NCI-H69 (cell line): ENCODE measurements at places on chromosomes 11 and 22.
A peak's percentile ranks its signal among the peaks of the same experiment; 100 is the strongest.

DNA sequence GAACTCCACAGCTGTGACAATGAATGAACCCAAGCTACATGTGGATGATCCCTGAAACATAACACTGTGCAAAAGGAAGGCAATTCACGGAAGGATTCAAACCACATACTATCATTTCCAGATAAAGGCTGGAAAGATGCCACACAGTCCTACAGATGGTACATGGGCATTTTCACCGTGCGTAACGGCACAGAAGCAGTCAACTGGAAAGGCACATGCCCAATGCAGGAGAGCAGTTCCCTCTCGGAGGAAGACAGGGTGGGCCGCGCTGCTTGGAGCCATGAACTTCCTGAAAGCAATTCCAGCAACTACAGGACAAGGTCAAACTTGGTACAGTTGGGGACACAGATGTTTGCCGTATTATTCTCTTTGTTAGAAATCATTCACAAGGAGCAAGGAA lies 103.7 kb downstream of the SHANK2 start:
- DNase-seq, result no peak

DNA sequence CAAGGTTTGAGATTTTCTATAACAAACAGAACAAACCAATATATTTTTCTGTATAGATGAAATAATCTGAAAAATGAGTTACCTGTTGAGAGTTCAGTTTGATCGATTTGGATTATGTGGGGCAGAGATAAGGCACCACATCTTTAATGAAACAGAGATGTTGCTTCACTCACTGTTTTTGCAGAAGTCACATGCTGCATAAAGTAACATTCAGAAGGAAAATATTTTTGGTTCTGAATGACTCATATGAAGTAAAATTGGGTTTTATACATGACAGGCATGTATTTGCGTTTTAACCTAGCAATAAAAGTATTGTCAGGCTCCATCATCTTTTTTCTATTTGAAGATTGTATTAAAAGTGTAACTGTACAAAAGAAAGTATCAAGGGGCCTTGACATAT lies 77.8 kb downstream of the BBOX1 start:
- DNase-seq, result no peak

DNA sequence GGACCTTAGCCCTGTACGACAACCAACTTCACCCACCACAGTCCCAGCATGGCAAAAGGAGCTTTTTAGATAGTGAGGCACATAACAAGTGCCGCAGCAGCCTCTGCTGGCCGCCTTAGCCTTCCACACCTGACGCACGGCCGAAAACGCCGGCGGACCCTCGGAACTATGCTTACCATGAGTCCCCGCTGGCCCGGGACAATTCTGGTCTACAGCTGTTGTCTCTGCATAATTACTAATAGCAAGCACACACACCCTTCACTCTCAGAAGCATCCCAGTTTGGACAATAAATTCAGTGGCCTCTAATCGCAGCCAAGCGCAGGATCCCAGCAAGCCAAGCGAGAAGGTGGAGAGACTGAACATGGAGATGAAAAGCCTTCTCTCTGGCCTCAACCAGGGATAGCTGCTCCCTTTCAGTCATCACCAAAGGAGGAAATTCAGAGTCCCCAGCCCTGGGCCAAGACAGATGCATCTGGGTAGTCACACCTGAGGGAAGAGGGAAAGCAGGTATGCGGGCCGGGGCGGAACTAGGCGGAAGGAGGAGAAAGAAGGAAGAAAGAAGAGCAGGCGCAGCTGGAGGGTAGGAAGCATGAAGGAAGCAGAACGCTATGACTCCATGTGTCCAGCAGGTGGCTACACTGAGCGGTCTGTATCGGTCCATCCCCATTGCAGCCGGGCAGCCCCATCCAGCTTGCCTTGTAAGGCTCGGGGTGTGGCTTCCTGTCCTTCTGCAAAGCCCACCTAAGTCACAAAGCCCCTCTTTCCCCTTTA lies 40.3 kb downstream of the BUD13 start:
- DNase-seq, result peak; percentile 83

DNA sequence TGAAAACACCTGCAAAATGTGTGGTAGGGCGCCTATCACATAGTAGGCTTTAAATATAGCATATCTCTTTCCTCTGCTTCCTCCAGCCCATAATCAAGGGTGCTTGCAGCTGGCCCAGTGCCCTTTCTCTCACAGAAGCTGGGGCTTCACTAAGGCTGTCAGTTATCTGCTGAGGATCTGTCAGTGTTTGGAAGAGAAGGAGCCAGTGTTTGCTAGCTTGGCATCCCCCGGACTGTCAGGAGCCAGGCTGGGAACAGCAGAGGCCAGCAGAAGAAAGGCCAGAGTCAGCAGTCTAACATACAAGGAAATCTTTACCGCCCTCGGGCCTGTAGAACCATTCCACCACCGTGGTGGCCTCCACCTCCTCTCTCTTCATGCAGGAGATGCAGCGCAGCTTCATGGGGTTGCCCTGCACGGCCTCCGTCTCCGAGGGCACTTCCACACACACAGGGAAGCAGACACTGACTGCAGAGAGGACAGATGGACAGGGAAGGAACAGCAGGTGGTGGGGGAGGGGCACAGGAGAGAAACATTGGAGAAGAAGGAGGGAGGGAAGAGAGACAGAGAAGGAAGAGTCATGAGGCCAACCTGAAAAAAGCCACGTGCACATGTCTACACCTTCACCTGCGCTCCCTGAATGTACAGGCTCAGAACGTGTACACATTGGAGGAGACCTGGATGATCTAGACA lies 9.0 kb downstream of the SCN3B start:
- DNase-seq, result peak; percentile 28

GRCh38 chr22:22463855-22464540 lies 44.5 kb downstream of the ZNF280B start:
- peak; percentile 76 for DNase-seq

- DNase-seq, result no peak
Observed at GRCh38 chr11:63556404-63557013, 6.7 kb downstream of the PLAAT2 start.

DNA sequence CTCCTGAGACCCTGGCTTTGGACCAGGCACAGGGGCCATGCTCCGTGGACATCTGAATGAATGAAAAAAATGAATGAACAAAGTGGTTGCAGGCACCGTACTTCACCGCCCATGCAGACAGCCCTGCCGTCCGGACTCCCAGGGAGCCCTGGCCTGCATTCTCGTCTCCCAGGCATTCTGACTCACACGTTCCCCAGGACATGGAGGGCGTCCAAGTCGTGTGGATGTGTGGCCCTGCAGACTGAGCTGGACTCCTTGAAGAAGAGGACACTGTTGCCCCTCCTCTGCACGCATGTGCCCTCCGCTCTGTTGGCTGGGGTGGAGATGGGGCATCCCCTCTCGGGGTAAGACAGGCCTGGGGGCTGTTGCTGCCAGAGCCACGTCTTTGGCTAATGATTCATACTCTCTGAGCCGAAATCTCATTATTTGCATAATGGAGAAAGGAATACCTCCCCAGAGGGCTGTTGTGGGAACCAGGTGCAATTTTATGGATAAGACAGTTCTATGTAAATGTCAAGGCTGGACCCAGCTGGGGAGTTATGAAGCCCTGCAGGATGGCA lies 49.7 kb downstream of the RTL6 start:
- peak; percentile 94 for DNase-seq

DNA sequence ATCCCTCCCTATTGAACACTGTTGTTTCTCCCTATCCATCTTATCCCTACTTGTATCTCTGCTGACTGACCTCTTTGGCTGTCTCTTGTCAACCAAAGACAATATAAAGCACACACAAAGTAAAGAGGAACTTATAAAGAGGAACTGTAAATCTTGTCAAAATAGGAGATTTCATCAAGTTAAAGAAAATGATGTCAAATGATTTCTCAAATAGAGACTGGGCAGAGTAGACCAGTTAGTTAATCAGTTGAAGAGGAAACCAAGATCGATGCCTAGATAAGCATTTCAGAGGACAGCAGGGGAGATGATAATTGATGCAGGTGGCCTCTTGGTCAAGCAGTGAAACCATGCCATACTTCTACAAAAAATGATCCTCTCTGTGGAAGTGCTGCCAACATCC lies 22.7 kb downstream of the KCNQ1OT1 start:
- peak; percentile 16 for DNase-seq

DNA sequence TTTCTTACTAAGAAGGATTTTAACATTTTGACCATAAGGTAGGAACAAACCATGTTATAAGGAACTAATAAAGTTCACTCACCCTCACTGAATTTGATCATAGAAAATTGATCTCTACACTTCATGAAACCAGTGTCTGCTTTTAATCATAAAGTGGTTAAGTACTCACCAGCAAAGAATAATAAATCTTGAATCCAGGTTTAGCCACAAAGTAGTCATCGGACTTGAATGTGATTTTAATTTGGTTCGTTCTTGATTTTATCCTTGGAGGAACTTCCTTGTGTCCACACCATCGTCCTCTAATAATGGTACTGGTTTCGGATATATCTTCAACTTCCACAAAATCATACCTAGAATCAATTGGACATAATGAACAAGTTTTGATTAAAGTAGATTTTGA lies 40.5 kb upstream of the DDI1 start:
- DNase-seq, result no peak

- DNase-seq, result no peak
Observed at GRCh38 chr11:131597890-131598289, 227.5 kb downstream of the NTM start.

- no peak for DNase-seq
Observed at GRCh38 chr11:17186932-17187692, 20.7 kb downstream of the PIK3C2A start.

DNA sequence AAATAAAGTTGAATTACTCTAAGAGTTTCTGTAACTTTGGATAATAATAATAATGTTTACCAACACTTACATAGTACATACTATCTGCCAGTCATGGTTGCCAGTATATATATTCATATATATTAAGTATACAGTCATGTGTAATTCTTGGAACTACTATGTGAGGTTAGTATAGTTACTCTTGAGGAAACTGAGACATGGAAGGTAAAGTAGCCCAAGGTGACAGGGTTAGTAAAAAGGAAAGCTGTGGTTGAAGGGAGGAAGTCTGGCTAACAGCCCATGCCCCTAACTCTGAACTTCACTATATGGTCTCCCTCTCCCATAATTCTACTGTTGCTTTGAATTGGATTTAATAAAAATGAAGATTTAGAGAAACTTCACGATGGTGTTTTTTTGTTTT lies 24.9 kb downstream of the FDX1 start:
- no peak for DNase-seq

GRCh38 chr11:8290081-8290810 lies 26.6 kb upstream of the LMO1 start:
- DNase-seq, result peak; percentile 99

DNA sequence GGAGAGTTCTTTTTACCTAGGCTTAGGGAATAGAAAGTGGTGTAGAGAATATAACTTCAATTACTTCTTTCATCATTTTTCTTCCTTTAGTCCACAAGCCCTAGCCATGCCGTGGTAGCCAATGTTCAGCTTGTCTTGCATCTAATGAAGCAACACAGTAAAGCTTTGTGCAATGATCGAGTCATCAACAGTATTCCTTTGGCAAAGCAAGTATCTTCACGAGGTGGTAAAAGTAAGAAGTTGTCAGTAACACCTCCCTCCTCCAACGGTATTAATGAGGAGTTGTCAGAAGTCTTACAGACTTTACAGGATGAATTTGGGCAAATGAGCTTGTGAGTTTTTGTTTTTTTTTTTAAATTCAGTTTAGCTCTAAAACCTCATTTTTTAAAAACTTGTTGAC lies 37.4 kb downstream of the CEP57 start:
- DNase-seq, result no peak

GRCh38 chr22:22787151-22787550 lies 100.5 kb upstream of the IGLL5 start:
- DNase-seq, result no peak

DNA sequence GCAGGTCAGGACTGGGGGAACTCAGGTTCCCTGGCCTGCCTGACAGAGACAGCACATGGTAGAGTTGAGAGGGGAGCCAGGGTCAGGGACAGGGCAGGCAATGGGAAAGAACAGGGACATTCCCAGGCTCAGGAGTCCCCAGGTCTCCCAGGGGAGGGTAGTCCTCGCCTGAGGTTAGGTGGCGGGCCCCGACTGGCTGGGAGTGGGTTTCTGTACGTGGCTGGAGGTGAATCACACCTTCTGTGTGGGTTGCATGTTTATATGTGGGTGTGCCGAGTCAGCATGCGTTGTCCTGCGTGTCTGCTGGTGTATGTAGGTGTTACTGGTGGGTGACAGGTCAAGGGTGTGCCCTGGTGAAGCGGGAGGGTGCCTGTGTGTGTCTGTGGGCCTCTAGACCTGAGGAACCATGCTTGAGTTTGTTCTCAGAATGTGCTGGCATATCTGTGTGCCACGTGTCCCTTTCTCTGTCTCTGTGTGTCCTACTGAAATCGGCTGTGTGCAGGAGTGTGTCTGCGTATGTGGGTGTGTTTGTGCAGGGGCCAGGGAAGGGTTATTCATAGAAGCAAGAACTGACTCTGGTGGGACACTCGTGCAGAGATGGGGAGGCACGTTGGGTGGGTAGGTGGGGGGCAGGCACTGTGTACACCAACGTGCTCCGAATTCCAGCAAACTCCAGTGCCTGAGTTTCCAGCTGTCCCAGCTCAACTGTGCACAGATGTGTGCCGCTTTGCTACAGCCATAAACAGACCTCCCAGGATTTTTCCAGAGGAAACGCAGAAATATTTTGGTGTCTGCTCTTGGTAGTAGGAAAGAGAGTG lies 23.8 kb upstream of the OAF start:
- peak; percentile 32 for DNase-seq

GRCh38 chr11:24723231-24723630 lies 226.4 kb downstream of the LUZP2 start:
- DNase-seq, result no peak

DNA sequence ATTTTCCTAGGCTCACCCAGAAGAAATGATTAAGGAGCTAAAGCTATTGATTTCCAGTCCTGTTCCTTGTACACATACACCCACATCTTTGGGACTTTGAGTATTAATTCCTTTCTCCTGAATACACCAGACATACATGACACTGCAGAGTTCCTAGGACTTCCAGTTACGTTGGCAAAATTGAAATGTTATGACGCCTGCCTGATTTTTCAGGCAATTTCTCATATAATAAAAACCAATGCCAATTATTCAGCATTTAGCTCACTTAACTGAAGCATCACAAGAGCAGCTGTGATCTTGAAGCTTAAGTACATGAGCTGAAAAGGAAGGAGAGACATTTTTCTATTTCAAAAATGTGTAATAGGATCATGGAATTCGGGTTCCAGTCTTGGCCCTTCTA lies 4.5 kb downstream of the CLMP start:
- no peak for DNase-seq

GRCh38 chr11:95098826-95099225 lies 9.2 kb downstream of the ENDOD1 start:
- DNase-seq, result no peak

DNA sequence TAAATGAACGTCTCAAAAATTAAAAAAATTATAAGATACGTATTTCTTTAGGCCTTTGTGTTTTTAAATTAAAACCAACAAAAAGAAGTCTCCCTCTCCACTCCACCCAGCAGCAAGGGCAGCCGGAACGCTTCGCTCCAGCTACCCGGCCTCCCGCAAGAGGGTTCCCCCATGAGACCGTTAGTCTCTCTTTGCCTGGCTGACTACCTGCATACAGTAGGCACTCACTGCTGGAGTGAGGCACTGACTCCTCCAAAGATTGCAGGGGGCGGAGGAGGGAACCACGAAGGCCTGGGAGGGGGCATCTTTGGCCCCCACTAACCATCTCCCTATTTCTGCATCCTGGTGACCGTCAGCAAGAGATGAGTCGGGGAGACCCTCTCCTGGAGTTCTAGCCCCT lies 10.1 kb downstream of the CBX6 start:
- DNase-seq, result peak; percentile 30

- no peak for DNase-seq
Observed at GRCh38 chr11:76456571-76456970, 11.8 kb downstream of the EMSY start.
